ENCODE measurements at places on chromosomes 2 and 18. TPM values are rescaled to one million over a fixed set of nuclear protein-coding genes. Genes with fewer than 3 reads are reported as not detected.
A peak's percentile ranks its signal among the peaks of the same experiment; 100 is the strongest.

DNA sequence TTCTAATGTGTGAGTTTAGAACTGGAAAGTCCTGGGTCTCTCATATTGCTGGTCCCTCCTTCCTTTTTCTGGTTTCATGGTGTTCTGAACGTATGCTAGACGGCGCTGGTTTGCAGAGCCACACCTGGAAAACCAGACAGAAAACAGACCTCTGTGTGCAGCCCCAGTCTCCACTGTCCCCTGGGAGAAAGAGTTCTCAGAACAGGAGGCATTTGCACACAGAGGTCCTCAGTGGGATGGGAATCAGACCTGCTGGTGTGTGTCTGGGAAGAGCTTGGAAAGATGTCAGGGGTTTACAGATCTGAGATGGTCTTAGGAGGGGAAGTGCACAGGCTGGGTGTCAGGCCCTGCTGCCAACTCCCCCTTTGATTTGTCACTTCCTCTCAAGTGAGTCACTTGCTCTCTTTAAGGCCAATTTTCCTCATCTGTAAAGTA is 14.9 kb upstream of the MBP start:
- DNase-seq = no peak

DNA sequence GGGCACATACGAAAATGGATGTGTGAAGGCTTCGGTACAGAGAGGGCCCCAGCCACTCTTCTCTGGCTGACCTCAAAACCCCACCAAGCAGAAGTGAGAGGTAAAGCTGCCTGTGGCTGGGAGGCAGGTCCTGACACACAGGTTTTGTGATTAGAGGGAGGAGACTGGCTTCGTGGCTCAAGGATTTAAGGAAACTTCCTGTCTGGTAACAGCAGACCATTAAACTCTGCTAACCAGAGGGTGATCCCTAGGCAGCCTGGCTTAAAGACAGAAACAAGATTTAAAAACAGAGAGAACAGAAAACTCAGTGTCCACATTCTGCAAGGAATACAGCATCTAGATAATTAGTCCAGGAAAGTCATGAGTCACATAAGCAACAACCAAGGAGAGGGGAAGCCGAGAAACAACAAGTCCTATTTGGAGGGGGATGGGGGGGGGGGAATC is 101.9 kb downstream of the NFATC1 start:
- DNase-seq = no peak

DNA sequence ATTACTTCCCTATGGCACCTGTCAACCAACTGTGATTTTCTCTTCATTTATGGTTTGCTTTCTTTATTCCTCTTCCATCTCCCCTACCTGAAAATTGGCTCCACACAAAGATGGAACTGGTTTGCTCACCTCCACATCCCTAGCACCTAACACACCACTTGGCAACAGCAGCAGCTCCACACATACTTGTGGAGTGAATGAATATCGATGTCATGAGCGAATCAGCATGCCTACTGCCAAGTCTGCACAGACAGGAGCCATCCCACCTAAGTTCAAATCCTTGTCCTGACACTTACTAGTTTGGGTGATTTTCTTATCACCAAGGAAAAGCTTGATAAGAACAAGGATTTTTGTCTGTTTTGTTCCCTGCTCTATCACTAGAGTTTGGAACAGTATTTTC is 191.4 kb upstream of the TMEM200C start:
- DNase-seq = no peak

DNA sequence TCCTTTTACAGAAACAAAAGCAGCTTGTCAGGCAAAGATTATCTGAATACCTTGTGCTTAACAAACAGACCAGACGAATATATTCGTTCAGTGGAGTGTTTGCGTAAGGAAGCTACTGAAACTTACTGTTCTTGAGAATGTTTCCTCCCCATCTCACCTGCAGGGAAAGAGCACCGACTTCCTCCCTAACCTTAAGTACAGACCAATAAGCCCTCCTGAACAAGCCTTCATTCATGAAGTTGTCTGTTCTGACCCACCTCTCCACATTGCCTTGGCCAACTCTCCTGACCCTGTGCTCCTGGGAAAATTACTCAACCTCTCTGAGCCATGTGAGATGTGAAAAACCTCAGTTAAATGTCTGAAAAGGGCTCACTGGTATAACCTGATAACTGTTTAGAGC is 35.2 kb downstream of the STK39 start:
- DNase-seq = no peak

- no peak for DNase-seq
Observed at GRCh38 chr18:3726238-3726951, 276.4 kb downstream of the TGIF1 start.

DNA sequence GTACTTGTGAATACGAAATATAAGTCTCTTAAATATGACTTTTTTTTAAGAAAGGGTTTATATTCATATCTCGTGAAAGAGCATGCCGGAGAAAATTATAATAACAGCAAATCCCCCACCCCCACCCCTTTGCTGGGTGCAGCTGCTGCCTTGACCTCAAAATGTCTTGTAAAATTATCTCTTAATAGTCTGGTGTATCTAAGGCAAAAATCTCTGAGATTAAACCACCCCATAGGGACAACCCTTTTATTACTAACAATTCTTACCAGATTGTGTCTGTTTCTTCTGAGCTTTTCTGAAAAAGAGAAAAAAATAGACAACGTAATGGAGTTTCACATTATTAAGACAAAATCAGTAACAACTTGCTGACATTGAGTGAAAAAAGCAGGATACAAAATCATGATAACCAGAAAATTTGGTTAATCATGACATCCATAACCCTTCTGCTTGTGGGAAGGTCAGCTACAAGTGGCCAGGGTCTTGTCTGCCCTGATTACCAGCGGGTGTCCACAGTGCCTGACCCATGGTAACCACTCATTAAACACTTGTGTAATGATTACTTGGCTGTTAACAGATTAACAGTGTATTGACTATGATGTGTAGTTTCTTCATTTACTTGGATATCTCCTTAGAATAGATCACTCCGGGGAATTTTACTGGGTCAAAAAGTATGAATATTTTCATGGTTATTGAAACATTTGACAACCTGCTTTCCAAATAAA is 1.5 kb downstream of the STRADB start:
- DNase-seq = no peak

GRCh38 chr18:9685615-9685890 is 22.5 kb upstream of the RAB31 start:
- no peak for DNase-seq

DNA sequence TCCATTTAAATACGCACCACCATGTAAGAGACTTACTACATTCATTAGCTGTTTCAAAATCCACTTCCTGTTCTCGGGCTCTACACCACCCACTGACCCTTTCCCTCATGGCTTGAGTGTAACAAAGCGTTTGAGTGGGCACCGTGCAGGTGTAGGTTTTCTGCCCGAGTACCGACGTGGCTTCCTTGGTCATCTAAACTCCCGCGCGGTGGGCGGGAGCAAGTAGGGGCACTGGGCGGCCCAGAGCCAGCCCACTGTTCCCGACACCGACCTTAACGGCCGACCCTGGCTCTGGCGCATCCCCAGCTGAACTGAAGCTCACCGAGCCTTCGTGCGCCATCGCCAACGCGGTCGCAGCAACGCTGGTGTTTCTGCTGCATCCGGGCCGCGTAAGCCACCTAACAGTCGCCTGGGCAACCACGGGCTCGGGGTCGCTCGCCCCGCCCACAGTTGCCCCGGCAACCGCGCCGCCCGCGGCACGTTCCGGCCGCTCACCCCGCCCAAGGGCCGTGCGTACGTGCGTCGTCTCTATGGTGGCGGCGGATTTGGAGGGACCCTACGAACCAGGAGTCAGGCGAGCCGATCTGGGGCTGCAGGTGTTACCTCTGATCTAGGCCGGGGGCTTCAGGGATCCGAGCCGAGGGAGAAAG is at the start of the genes C2orf81 and WDR54:
TSS of gene C2orf81 (minus strand) at position 399 of the 650 bp plus-strand sequence. CDS start at position 340, 59 bp downstream.
TSS of gene WDR54 (plus strand) at position 510 of the 650 bp plus-strand sequence. CDS start 424 bp downstream, outside the sequence.
- peak; percentile 89 for DNase-seq

- DNase-seq = peak; percentile 50
Observed at GRCh38 chr2:202009019-202009481, 24.6 kb upstream of the FZD7 start.

DNA sequence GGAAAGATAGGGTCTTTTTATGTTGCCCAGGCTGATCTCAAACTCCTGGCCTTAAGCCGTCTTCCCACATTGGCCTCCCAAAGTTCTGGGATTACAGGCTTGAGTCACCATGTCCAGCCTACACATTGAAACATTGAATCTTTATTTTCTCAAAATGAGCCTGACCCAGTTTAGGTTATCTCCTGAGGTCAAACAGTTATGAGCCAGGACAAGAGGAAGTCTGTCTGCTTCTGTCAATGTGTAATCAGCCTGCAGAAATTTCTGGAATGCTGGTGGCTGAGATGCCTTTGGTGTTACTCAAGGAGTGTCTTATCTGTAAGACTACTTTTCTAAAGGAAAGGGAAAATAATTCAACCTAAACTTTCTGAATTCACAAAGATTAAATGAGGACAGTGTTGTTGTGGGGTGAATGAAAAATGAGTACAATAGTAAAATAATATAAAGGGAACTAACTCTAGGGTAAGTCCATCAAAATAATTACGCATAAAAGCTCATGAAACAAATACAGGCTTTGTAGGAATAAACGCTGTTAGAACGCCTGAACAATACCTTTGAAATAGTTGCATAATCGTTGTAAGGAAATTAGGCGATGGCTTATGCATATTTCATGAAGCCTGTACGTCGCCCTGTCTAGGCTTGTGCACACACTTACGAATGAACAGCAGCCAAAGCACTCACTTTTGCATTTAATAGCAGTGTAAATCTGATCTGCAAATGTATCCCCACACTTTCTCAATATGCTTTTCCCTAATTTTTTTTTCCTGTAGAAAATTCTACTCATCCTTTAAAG is 260.8 kb downstream of the RDH14 start:
- no peak for DNase-seq

DNA sequence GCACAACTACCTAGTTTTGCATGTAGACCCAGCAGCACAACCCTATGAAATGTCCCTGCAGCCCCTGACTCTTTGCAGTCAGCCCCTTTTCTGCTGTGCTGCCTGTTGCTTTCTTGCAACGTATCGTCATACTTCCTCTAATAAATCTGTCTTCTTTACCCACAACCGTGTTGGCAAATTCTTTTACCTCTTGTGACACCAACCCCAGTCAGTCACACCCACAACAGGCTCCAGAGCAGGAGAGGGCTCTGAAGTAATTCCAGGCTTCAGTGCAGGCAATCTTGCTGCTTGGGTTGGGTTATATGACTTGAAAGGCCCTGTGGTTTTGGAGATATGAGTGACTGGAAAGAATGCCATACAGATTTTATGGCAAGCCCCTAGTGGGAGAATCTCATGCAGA is 79.1 kb upstream of the KCNH7 start:
- DNase-seq = no peak

DNA sequence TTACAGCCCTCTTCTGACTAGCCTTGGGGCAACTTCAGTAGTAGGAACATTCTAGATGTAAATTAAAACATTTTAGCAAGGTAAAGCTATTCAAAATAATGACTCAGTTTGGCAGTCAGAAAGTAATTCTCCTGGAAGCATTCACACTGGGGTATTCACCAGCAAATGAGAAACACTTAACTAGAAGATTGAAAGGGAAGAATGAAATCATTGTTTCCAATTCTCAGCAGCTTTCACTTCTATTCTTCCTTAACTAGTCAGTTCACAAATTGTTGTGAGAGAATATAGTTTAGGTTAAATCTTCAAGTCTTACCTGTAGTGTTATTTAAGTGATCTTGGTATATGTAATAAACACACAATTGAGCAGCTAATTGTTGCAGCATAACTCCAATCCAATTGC is 1135.6 kb upstream of the FAM98A start:
- no peak for DNase-seq

- DNase-seq = no peak
Observed at GRCh38 chr2:204897561-204897960, 352.3 kb downstream of the PARD3B start.

DNA sequence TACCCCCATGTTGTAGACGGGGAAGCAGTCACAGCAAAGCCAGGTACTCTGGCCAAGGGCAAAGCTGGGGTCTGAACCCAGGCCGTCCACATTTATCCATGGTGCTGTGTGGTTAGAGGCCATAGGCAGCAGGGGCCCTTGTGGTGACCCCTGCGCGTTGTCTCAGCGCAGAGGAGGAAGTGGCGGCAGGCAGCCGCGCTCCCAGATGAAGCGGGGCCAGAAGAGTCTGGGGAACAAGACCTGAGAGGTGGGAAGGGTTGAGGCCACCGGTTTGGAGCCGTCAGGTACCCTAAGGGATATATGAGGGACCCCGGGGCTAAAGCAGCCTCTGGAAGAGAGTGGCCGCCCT is 770 bp downstream of the ZNF396 start:
- DNase-seq = peak; percentile 22

- no peak for DNase-seq
Observed at GRCh38 chr2:54568876-54569321, 112.8 kb downstream of the SPTBN1 start.

- DNase-seq = no peak
Observed at GRCh38 chr2:235000426-235001236, 48.8 kb downstream of the SH3BP4 start.

SERPINB2 gene
- total RNA-seq = not detected

DNA sequence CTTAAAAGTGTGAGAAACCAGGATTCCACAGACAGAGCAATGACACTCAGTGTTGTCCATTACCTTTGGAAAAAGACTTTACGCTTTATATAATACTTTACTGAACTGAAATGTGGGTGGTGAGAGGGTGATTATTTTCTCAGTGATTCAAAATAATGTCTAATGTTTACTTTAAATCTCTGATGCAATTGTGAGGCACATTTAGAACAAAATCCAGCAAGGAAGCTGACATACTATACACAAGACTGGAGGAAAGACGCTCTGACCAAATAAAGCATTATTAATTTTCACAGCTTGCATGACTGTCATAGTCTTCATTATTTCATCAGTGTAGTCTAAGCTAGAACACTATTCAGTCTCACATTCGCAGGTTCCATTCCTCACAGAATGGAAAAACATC is 34.1 kb upstream of the STAT1 start:
- no peak for DNase-seq

DNA sequence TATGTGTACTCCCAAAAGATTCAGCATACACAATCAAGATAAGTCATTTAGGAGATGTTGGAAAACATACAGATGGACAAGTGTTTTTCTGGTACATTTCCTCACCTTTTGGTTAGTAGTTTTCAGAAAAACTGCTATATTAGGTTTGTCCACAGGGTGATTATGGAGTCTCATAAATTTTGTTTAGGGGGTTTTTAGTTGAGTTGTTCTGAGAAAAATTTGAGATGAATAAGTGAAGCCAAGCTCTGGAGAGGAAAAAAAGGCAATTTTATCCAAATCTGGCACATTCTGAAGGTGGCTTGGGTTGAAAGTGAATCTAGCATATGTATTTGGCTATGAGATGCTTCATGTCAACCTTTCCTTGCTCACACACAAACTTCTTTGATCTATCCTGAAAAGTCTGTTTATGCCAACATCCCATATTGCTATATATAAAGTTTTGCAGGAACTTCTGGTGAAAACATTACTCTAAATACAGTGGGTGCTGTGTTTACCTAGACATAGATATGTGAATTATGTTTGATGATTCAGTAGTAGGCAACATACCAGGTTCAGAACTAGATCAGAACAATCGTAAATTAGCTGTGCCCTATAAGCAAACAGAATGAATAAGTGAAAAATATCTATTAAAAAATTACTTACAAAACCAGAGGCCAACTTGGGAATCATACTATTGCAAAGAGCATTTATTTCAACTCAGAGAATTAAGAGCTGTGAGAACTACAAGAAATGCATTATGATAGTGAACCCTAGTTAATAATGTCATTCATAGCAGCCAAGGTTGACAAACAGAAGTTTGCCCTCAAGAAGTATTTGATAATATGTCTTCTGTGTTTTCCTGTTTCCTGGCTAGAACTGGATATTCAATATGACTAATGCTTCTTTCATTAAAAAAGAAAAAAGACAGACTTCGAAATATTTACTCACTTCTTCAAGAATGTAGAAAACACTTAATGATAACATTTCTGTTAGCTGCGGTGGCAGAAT is 552.0 kb downstream of the IRS1 start:
- DNase-seq = no peak

LOXHD1 gene
- 0.49 TPM for total RNA-seq
